ENCODE measurements at places on chromosomes 2 and 18.

DNA sequence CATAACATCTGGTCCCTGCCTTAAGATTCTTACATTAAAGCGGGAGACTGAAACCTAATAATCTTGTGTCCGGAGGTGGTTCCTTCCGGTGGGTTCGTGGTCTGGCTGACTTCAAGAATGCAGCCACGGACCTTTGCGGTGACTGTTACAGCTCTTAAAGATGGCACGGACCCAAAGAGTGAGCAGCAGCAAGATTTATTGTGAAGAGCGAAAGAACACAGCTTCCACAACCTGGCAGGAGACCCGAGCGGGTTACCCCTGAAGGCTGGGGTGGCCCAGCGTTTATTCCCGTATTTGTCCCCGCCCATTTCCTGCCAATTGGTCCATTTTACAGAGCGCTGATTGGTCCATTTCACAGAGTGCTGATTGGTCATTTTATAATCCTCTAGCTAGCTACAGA is 122.3 kb upstream of the SIX2 start:
- peak; percentile 92 for DNase-seq

DNA sequence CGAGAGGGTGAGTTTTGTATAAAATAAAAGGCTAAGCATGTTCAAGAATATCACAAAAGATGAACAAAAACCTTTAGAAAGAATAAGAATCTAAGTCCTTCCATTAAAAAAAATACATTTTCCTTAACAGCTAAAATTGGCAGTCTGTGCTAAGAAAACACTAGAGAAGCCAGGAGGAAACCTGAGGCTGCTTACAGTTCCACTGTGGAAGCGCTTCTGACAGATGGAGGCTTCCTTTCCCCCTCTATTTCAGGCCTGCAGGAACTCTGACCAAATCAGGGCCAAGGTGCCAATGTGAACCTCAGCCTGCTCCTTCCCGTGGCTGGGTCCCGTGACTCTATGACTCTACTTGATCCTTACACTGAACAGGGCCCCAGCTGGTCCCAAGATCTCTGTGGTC is 108.1 kb upstream of the ARHGAP28 start:
- DNase-seq, result no peak

DNA sequence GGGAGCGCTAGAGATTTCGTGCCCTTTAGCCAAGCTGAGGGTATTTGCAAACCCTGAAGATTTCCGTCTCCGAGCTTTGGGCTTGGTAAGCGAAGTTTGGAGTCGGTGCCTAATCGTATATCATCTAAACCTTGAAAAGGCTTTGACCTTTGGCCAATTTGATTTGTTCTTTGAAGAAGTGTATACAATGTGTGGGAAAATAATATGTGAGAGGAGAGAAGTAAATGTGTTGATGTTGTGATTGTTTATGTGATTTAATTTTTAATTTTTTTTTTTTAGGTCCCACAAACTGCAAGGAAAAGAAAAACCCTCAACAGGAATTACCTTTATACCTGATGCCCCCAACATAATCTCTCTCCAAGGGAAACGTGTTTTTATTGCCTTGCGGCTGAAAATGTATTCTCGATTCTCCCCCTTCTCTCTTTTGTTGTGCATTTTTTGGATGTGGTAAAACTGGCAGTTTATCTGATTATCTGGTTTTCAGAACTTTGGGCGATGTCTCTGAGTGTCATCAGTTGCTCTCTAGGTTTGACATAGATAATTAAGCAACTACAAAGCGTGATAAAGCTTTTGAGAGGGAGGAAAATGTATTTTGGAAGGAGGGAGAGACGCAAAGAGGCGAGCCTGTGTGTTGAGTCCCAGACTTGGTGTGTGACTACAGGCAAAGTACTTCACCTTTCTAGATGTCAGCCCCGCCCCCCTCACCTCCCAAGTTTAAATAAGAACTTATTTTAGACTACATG is 912 bp upstream of the FBXO11 start:
- no peak for DNase-seq

DNA sequence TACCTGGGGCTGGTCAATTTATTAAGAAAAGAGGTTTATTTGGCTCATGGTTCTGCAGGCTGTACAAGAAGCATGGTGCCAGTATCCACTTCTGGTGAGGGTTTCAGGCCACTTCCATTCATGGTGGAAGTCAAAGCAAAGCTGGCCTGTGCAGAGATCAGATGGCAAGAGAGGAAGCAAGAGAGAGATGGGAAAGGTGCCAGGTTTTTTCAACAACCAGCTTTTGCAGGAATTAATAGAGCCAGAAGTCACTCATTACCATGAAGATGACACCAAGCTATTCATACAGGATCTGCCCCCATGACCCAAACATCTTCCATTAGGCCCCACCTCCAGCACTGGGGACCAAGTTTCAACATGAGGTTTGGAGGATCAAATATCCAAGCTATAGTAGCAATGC is 56.8 kb upstream of the ST3GAL5 start:
- DNase-seq, result no peak

DNA sequence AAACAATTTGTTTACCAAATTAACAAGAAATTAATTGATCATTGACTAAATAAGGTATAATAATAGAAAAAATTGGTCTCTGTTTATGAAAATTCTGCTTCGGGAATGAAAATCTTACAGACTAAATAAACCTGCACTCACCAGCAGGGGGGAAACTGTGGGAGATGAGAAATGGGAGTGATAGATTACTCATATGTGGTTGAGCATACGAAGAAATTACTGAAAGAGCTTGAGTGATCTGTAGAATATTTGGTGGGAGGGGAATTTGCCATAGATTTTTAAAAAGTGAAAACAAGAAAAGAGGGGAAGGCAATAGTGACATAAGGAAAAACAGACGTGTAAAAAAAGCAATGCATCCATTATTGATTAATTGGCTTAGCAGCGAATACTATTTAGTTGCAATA is 2.2 kb downstream of the HMSD start:
- DNase-seq, result peak; percentile 57

DNA sequence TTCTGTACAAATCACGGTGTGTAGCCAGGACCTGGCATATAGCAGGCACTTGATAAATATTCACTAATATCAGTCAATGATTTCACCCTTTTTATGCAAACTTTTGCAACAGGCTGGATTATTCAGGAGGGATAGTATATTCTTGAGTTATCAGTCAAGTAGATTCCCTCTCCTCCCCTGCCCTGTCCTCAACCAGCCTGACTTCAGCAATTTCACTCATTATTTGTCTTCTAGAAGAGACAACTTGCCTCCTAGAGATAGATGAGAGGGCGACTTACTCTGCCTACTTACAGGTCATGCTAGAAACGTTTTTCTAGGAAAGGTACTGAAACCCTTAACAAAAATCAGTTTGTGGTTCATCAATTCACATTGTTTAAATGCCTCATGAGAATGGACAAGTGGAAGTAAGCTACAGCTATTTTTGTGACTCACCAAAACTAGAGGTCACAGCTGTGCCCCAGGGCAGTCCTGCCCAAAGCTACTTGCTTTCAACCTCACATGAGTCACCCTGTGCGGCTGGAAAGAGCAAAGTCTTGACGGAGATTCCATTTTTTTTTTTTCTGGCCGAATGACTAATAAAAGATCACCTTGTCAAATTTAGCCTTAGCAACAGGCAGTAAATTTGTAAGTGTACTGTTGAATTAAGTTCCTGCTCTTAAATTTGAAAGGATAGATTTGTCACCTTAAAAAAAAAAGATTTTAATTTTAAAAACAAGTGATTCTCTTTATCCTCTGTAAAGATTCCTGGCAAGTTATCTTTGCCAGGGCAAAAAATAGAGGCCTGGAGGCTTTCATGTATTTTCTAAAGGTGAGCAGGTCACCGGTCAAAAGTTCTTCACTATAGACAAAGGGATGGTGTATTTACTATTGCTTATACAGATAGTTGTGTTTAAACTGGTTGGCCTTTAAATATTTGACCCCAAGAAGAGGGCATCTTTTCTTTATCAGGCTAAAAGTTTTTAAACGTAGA is 109.0 kb upstream of the SLC35G4 start:
- peak; percentile 98 for DNase-seq

DNA sequence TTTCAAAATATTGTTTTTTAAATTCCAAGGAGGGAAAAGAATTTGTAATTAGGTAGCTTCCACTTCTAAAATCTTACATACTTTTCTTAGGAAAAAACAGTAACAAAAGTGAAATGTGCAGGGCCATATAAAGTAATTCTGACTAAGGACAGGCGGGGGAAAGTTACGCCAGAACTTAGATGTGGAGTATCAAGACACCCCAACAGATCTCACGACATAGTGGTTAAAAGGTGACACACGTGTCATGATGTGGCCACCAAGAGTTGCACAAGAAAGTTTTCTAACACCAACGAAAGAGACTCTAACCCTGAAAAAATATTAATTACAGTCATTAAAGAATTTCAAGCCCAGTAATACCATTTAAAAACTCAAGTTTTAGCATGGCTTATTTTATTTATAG is 51.0 kb downstream of the KIDINS220 start:
- DNase-seq, result no peak

- DNase-seq, result peak; percentile 4
These were observed 47.3 kb downstream of the RFTN2 start for GRCh38 chr2:197628043-197628500.

GRCh38 chr2:39494784-39495251 is 57.7 kb upstream of the MAP4K3 start:
- peak; percentile 99 for DNase-seq

DNA sequence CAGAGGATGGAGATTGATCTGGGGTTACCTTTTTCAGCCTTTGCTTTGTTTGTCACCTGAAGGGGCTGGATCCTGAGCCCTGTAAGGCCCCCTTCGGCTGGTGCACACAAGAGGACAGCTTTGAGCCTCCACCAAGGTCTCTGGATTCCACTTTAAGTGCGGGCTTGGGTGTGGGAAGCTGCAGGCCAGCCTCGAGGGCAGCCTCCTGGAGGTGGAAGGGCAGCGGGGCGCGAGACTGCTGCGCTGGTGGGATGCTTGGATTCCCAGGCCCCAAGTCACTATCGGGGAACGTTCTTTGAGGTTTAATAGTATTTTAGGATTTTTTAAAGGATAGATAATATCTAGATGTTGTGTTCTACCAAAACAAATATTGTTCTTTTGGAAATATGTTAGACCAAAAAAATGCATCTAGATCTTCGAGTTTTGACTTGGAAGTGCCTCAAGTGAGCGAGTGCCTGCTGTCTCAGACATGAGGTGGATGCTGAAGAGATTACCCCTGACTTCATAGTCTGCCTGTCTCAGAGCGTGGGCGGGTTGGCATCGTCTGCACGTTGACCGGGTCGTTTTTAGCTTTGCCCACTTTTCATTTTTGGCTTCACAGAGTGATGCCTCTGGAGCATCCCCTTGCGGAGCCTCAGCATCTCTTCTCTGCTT is 113.8 kb downstream of the AGAP1 start:
- peak; percentile 41 for DNase-seq

- peak; percentile 94 for DNase-seq
These were observed 297.1 kb downstream of the ARHGAP15 start for GRCh38 chr2:143426296-143426695.

- no peak for DNase-seq
These were observed 72.7 kb upstream of the REV1 start for GRCh38 chr2:99562516-99562915.

DNA sequence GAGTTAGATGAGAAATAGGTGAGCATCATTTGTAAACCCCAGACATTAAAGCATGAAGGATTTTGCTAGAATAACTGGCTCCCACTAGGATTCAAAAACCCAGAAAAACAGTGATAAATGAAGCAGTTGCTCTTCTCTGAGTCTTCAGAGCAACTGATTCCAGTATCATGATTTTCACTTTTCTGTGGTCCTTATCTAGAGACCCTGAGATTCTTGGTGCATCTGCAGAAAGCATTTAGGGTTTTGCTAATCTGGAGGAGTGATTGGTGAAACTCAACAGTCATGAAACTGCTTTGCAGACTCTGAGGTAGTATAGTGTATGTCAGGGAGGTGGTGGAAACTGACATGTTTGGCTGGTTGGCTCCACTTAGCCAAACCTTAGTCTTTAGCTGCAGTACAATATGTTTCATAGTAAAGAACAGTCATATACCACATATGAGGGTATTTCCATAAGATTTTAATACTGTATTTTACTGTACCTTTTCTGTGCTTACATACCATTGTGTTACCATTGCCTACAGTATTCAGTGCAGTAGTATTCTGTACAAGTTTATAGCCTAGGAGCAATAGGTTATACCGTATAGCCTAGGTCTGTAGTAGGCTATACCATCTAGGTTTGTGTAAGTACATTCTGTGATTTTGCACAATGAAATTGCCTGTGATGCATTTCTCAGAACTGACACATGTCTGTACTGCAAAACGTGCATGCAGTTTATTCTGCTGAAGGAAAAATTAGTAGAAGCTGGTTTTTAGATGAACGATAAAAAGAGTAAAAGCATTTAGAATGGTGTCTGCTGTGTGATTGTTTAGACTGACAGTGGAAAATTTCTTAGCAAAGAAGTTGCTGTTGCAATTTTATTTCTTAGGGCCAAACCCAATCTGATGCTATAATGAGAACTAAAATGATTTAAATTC is 23.8 kb downstream of the EML4 start:
- DNase-seq, result no peak

- no peak for DNase-seq
These were observed 56.0 kb downstream of the DGKD start for GRCh38 chr2:233410196-233410760.

GRCh38 chr2:85278361-85278760 is 49.4 kb downstream of the TGOLN2 start:
- peak; percentile 45 for DNase-seq

DNA sequence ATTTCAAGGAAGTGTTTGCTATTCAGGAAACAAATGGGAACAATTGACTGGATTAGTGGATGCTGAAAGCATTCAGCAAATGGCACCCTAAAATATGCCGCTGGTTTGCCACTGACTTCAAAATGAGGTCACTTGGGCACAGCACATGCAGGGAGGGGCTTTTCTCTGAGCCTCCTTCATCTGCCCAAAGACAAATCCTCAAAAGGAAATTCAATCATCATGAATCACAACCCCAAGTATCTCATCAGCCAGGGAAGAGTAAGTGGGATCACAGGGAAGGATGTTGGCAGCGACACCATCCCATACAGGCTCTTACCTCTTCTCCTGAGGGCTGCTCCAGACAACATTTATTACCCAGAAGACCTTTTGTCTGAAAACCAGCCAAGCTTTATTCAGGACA is 14.4 kb upstream of the SP140L start:
- peak; percentile 30 for DNase-seq

DNA sequence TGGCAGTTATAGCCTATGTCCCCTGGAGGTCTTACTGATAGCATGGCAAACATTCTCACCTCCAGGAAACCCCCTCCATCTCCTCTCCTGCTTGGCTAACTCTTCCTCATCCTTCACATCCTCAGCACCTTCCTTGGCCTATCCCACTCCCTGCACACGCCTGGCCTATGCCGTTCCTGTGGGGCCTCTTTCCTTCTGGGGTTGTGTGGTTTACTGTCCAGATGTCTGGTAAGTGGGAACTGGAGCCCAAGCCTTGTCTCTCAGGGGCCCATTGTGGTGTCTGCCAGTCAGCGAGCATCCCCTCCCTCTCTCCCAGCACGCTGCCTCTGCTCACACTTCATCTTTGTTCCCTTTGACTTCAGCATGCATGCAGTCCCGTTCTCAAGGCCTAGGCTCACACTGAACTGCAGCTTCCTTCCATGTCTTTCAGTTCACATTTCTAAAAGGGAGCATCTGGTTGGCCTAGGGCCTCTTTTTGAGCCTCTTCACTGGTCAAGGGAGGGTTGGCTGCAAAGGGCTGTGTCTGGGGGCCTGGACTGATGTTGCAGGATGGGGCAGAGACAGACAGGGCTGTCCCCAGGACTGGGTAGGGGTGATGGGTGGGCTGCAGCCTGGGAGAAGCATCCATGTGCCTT is 13.1 kb downstream of the SPR start:
- no peak for DNase-seq

GRCh38 chr2:47631792-47632398 is 151.1 kb upstream of the MSH6 start:
- DNase-seq, result peak; percentile 72

- peak; percentile 10 for DNase-seq
These were observed 34.1 kb downstream of the RIT2 start for GRCh38 chr18:43081396-43081795.

All from iris pigment epithelial cell (primary cell).